DMS 273 treated with DMSO at 0.1 percent for 48 hours (cell line): ENCODE measurements at places on chromosomes 11 and 22.

DNA sequence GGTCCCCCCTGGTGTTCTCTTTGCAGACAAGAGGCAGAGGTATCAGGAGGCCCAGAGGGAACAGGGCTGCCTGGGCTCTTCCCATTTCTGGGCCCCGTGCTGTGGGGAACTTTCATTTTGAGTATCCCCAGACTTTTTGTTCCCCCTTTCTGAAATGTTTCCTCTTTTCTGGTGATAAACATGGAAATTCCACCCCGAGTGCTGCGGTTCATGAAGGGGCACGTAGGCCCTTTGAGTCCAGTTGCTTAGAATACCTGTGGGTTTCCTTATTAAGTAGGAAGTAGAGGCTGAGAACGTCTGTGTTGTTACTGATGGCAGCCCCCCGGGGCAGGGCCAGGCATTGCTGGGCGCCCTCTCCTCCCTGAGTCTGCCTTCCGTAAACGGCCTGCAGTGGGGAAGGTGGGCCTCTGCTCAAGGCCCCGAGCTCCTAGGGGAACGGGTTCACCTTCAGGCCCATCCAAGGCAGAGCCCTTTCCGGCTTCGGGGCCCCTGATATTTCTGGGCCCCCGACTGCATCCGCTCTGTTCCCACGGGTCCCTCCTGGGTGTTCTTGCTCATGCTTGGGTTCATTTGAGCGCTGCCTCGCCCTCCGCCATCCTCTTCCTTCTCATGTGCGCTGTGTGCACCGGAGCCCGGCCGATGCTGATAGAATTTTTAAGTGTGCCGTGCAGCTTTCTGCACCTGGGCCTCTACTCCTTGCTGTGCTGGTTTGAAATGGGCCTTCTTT, 12.0 kb downstream of the TBC1D22A start:
- no peak for DNase-seq

- no peak for DNase-seq
Measured at GRCh38 chr11:16607675-16608644, 130.5 kb upstream of the C11orf58 start.

- no peak for DNase-seq
Measured at GRCh38 chr22:20021196-20022181, 579 bp downstream of the TANGO2 start.

- no peak for DNase-seq
Measured at GRCh38 chr11:64357904-64358535, 942 bp upstream of the RPS6KA4 start.

DNA sequence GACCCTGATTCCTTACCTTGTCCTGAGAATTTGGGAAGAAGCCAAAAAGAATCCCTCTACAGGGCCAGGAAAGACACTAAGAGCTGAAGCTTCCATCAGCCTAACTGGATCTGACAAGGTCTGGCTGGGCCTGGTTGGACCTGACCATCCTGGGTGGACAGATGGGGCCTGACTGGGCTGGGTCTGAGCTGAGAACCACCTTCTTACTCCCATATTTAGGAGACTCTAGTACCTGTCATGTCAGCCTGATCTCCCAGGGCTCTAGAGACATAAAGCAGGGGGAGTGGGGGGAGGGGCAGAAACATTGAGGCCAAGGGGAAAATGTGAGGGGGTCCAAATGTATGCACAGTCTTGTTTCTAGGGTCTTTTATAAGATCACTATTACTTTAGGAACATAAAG, 129.9 kb downstream of the BUD13 start:
- no peak for DNase-seq

DNA sequence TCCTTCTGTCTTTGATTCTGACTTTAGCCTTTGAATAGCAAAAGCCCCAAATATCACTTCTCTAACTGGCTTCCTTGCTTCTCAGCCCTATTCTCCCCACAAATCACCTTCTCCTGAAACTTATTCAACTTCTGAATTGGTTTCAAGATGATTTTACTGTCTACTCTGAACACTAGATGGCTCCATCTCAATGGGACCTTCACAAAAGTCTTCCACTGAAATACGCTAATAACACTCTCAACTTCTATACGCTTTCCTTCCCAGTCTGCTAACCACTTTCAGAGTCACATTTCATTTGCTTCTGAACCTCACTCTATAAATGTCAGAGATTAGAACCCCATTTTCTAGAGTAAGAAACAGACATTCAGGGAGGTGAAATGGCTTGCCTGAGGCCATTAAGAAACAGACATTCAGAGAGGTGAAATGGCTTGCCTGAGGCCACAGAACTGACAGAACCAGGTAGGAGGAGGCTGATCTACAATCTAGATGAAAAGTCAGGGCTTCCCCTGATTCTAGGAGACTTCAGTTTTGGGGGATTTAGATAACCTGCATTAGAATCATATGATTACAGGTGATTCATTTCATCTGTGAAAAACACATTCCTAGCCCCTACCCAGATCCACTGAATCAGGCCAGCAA, 20.6 kb downstream of the MORC2 start:
- no peak for DNase-seq

DNA sequence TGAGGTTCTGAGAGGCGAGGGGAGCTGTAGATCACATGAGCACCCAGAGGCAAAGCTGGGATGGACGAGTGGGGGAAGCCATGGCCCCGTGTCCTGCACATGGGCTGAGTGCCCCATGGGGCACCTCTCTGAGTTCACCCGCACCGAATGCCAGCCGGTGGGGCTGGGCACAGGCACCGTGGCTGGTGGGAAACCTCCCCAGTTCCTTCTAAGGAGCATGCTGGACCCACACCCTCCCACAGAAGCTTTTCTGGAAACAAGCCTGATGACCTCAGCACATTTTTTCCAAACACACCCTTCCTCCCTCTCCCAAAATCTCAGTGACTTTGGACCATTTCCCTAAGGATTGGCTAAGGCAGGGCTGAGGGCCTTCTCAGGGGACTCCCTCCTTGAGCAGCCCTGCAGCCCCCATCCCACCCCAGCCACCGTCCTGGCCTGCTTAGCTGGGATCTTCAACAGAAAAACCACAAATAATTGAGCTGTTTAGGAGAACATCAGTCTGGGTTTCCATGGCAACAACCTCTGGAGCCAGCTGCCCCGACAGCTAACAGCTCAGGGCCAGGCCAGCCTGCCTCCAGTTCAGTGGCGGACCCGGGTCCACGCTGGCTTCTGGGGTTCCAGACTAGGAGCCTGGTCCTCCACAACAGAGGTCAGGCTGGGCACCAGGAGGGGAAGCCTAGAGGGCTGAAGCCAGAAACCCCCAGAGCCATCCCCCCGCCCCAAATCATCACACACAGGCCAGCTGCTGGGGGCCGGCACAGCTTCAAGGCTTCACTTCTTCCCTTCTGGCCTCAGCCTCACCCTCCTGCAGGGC, 18.1 kb upstream of the LINC01488 start:
- DNase-seq, result no peak

DNA sequence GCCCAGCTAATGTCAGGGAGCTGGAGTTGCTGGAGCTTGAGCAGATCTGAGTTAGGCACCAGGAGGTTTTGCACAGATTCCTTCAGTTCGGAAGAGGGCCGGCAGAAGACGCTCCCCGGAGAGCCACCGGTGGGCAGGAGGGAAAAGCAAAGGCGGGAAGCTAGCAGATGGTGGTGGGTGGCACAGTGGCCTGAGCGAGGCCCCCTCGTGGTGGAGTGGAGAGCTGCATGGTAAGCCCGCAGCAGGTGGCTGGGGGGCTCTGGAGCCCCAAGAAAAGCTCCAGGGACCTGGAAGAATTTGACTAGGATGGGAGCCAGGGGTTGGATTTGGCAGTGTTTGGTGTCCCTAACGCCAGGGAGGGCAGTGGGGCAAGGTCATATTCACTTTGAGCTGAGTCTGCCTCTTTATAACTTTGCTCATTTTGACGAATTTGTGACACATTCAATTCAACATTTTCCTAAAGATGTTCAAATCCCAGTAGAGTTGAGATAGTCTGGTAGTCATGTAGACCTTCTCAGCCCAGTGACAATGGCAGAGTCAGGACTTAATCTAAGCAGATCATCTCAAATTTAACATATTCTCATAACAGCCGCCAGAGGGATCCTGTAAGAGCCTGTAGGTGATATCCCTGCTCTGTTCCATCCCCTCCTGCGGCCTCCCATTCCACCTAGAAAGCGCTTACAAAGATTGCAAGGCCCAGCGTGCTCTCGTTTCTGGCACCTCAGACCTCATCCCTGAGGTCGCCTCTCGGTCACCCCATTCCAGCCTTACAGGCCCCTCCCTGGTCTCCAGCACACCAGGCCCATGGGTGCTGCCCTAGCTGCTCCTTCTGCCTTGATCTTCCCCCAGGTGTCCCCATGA, 57.9 kb downstream of the TRIM29 start:
- no peak for DNase-seq

- DNase-seq, result no peak
Measured at GRCh38 chr22:20131859-20132685, 468 bp downstream of the ZDHHC8 start.

- DNase-seq, result no peak
Measured at GRCh38 chr11:24559315-24559714, 62.5 kb downstream of the LUZP2 start.

GRCh38 chr22:26168939-26169314, 335 bp upstream of the SEZ6L start:
- DNase-seq, result no peak

GRCh38 chr11:75435571-75435925, 2.5 kb upstream of the KLHL35 start:
- no peak for DNase-seq

DNA sequence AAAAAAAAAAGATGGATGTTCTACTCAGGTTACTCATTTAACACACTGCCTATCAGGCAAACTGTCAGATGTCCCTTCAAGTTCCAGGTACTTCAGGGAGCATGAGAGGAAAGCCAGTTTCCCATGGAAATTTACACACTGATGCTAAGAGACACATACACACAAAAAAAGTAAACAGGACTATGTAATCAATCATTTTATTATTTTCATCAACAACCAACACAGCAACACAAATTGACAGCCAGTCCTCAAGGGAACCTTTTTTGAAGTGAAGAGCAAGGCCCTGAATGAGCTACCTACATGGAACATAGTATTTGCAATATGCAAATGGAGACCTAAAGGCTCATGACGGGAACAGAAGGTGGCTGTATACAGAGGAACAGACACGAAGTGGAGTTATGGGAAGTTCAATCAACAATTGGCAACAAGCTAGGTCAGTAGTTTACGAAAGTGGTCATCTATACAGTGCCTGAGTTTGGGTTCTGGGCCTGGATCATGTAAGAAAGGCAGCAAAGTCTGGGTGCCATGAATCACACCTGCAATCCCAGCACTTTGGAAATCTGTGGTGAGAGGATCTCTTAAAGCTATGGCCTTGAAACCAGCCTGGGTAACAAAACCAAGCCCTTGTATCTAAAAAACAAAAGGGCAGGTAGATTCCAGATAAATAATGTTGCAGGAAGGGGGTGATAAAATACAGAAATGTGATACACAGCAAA, 12.6 kb upstream of the WDR74 start:
- peak; percentile 60 for DNase-seq

DNA sequence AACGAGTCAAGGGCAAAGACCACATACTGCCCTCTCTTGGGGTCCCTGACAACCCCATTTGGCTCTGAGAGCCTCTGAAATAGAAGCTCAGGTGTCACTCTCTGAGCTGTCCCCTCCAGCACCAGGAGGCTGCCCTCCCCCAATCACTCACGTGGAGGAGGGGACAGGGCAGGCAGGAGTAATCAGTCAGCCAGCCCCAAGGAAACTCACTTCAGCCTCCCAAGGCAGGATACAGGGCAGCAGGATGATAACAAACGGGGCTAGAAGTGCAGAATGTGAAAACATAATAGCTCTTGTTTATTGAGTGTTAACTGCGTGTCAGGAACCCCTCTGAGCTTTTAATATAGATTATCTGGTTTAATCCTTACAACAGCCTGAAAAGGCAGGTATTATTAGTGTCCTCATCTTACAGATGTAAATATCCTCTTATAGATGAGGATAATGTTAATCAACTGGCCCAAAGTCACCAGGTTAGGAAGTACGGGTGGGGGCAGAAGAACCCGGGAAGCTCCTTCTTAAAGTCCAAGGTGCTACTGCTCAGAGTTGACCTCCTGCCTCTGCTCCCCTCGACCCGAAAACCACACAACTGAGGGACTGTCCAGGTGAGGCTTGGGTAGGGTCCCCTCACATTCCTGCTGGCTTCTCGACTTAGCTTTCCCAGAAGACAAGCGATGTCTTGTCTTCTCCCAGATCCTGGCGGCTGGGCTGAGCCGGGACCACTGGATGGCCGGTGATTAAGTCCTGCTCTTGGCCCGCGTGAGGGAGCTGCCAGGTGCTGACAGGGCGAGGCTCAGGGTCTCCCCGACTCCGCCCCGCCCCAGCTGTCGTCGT, 2.7 kb downstream of the CHRM4 start:
- no peak for DNase-seq

DNA sequence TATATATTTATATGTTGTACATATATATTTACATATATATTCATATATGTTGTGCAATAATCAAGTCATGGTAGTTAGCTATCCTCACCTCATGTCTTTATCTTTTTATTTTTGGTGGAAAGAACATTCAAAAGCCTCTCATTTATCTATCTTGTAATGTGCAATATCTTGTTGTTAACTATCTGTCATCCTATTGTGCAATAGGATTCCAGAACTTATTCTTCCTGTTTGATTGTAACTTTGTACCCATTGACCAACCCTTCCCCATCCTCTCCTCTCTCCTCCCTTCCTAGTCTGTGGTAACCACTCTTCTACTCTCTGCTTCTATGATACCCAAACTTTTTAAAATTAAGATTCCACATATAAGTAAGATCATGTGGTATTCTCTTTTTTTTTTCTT, 115.6 kb upstream of the PDGFD start:
- no peak for DNase-seq

GRCh38 chr22:36419177-36419911, 31.6 kb upstream of the MYH9 start:
- DNase-seq, result no peak

GRCh38 chr22:17336061-17336460, 33.2 kb upstream of the CECR2 start:
- DNase-seq, result no peak

GRCh38 chr11:2898366-2899079, 12.9 kb upstream of the CDKN1C start:
- no peak for DNase-seq

DNA sequence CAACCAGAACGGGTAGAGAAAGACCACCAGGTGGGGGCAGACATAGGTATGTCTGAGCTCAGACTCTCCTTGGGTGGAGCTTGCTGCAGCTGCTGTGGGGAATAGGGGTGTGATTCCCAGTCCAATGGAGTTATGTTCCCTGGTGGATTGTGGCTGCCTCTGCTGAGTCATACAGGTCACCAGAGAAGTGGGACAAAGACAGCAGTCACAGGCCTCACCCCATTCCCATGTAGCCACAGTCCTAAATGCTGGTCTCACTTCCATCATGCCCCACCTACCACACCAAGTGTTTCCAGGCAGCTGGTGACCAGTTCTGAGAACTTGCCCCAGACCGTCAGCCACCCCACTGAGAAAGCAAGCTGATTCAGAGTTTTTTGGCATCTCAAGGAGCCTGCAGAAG, 17.5 kb downstream of the OR52E5 start:
- DNase-seq, result no peak

DNA sequence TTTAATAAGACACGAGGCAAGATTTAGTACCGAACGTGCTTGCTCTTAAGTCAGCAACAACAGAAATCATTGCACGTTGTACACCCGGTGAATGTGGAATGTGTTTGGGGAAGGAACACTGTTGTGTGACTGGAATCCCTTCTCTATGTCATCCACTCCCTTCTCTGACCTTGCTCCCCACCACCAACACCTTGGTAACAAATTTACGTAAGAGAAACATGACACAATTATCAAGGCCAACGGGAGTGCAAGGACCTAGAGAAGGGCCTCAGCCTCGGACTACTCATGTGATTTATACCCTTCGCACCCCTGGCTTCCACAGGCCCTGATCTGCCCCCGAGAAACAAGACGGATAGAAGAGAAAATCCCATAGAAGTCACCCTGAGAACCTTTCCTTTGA, 236.2 kb downstream of the LARGE1 start:
- no peak for DNase-seq
